ENCODE measurements at places on chromosomes 2 and 18. TPM values are rescaled to one million over a fixed set of nuclear protein-coding genes. Genes with fewer than 3 reads are reported as not detected.

CRYBA2 gene
- not detected for total RNA-seq

GRCh38 chr2:113922784-113923183 lies 32.9 kb downstream of the ACTR3 start:
- DNase-seq: no peak

DNA sequence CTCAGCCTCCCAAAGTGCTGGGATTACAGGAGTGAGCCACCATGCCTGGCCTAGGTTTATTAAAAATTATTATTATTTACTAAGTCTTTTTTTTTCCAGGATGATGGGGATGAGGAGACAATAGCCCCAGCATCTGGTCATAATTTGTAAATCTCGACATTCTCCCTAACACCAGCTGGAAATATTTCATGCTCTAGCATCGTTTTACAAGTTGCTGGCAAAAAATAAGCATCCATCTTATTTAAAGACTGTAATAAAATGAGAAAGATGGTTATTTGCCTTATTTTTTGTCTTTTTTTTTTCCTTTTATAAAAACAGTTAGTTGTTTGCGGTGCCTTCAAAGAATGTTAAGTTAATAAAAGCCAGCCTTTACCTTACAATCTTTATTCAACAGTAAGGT lies 56.7 kb downstream of the SF3B1 start:
- DNase-seq: no peak

DNA sequence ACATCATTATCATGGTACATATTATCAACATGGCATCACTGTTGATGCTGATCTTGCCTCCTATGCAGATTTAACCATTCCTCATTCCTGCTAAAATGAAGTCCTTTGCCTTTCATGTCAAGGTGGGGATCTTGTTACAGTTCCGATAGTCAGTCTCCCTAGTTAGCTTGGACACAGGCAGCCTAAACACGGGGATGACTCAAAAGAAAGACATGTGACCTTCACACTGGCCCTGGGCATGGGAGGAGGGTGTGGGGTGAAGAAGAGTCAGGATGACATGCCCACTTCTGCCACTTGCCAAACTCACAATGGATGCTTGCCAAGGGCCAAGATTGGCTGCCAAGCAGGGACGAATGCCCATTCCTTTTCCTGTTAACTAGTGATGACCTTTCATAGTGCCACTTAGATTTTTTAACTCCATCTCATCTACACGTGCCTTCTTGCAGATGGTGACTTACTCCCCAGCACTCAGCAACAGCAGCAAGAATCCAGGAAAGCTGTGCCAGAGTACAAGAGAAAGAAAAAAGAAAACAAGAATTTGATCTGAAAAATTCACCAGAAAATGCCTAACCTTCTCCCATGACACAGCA lies 13.9 kb upstream of the SLC1A4 start:
- DNase-seq: peak; percentile 38

GRCh38 chr2:140344838-140345237 lies 1564.6 kb upstream of the NXPH2 start:
- no peak for DNase-seq

DNA sequence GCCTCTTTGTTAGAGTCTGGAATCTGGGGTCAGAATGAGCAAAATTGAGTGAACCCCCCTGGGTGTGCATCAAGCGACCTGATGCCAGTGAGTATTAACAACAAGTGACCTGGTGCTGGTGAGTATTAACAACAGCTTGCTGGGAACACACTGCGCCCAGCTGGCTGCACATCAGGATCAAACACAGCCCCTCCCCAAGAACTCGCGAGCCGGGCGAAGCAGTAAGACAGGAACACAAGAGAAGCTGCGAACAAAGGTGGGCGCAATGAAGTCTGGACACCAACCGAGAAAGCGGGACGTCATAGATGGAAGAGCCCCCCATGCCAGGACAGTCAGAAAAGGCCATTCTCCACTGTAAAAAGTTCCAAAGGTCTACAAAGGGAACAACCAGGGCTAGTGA lies 34.3 kb downstream of the CRACDL start:
- no peak for DNase-seq

- DNase-seq: no peak
These were observed 2.1 kb upstream of the CHCHD5 start for GRCh38 chr2:112582314-112582746.

GRCh38 chr18:13266218-13267100 lies 47.9 kb downstream of the LDLRAD4 start:
- no peak for DNase-seq

DNA sequence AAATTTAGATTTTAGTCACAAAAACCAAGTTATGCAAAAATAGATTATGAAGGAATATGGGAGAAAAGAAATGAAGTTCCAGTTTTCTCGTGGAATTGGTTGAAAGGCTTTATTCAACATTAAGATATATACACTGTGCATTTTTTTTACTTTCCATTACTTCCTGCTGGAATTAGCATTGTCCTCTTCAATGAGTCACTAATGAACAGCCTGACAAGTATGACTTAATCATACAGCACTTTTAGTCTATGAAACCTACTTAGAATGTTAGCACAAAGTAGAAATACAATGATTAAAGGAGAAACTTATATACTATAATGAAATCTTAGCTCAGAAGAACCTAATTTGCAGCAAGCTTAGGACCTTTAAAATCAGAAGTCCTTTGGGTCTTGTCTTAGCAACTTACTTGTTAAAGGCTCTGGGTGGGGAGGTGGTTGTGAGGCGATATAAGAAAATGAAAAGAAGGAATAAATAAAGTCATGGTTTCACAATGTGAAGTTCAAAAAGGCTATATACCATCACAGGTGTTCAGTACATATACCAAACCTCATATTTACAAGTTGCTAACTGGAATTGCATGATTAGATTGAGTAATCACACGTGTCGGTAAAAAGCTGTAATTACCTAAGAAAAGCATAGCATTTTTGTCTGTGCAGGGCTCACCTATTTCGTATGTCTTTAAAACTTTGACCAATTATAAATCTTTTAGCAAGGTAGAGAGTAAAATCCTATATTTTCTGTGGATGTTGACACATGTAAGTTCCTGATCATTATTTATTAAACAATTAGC lies 236.8 kb downstream of the CAMKMT start:
- no peak for DNase-seq

GRCh38 chr2:9273486-9274130 lies 67.0 kb downstream of the ASAP2 start:
- no peak for DNase-seq

MAP3K2 gene
- 48.4 TPM for total RNA-seq

- DNase-seq: no peak
These were observed 51.3 kb downstream of the RMDN2 start for GRCh38 chr2:37976411-37976810.

FSHR gene
- not detected for total RNA-seq

PRKAG3 gene
- not detected for total RNA-seq

SKOR2 gene
- total RNA-seq: not detected

DNA sequence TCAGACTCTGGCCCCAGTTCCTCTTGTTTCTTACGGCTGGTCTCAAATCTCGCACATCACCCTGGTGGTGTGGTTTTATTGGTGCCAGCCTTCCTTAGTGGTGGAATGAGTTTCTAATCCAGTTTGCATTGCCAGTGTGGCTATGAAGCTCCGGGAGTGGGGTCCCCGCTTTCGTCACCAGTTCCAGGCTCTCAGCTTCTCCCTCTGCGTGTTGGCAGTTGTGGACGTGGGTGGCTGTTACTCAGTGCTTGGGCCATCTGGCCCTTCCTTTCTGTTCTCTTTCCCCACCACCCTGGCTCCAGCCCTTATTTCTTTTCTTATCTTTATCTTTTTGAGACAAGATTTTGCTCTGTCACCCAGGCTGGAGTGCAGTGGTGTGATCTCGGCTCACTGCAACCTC lies 30.1 kb downstream of the EFR3B start:
- no peak for DNase-seq

- peak; percentile 50 for DNase-seq
These were observed 63.1 kb downstream of the RHOB start for GRCh38 chr2:20509770-20510490.

Data from omental fat pad (tissue), 4 donors.